ENCODE measurements at places on chromosomes 5 and 9.

DNA sequence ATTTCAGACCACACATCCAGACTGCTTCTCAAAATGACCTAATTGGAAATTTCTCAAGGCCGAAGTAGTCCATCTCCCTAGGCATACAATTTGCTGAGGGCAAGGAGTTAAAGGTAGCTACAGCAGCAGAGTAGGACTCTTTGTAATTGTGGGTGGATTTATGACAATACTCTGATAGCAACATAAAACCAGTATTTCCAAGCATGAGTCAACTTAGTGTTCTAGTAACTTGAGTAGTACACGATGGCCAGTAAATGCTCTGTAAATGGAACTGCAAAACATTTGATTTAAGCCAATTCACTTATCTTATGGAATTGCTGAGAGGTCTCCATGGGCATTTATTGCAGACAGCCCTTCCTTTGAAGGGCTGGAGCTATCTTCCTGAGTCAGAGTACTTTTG lies 352.2 kb downstream of the PLK2 start:
- peak; percentile 24 for DNase-seq

- DNase-seq: no peak
These were observed 121.0 kb downstream of the RGS3 start for GRCh38 chr9:113584428-113585084.

DNA sequence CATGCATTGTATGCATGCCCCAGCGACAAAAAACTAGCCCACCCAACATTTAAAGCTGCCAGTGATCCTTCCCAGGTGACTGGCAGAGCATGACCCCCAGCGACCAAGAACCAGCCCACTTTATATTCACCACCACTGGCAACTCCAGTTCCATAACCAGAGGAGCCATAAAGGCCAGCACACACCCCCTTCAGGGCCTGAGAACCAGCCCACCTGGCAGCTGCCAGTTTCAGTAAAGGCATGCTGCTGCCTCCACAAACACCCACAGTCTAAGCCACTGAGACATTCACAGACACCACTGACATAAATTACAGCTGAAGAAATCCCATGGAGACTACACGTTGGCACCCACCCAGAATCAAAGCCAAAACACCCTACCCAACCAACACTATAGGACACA lies 46.9 kb upstream of the RGS7BP start:
- no peak for DNase-seq

DNA sequence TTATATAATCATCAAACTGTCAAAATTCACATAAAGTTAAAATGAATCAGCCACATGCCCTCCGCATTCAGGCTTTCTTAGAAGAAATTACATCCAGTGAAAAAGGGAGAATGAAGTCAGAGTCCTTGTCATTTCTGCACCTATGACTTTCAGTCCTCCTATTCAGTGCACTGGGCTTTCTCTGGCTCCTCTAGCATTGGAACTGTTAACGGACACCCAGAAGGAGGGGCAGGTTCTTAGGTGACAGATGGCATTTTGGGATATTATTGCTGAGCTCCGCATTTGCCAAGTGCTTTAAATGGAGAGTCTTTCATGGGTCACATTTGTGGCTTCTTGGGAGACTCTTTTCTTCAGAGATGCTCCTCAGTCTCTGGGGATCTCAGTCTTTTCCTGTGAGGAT lies 40.0 kb downstream of the ADAMTS19 start:
- DNase-seq: no peak

- no peak for DNase-seq
These were observed 21.4 kb downstream of the SLC22A4 start for GRCh38 chr5:132315529-132316067.

- DNase-seq: no peak
These were observed 69.4 kb downstream of the LMX1B start for GRCh38 chr9:126682928-126683697.

GRCh38 chr5:10760096-10760920 lies 726 bp downstream of the DAP start:
- peak; percentile 66 for DNase-seq

DNA sequence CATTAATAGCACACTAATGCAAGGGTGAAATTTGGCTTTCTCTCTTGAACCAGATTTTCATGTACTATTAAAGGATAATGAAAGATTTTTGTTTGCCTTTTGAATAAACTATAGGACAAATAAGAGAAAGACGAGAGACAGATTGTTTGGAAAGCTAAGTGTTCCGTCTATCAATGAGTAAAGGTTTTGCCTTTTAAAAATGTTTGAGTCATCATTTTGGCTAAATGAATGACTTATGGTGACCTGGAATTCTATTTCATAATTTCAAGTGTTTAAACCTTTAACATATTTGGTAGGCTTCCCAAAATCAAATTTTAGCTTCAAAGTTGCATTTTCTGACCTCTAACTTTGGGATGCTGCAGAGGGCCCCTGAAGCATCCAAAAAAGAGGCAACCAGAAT lies 145.2 kb downstream of the SLC25A46 start:
- peak; percentile 5 for DNase-seq

DNA sequence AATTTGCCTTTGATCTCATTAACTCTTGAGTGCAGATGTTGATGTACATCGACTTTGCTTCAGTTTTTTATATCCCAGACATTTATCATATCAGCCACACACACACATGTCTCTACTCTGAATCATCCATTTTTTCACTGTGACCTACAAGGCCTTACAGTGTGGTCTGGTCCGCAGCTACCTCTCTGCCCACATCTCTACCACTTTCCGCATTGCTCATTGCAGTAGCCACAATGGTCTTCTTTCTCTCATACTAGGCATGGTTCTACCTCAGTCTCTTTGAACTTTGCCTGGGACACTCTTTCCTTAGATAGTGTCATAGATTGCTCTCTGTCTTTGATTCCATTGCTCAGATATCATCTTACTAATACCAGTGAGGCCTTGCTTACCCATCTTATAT lies 87.9 kb upstream of the FSD1L start:
- DNase-seq: peak; percentile 13

DNA sequence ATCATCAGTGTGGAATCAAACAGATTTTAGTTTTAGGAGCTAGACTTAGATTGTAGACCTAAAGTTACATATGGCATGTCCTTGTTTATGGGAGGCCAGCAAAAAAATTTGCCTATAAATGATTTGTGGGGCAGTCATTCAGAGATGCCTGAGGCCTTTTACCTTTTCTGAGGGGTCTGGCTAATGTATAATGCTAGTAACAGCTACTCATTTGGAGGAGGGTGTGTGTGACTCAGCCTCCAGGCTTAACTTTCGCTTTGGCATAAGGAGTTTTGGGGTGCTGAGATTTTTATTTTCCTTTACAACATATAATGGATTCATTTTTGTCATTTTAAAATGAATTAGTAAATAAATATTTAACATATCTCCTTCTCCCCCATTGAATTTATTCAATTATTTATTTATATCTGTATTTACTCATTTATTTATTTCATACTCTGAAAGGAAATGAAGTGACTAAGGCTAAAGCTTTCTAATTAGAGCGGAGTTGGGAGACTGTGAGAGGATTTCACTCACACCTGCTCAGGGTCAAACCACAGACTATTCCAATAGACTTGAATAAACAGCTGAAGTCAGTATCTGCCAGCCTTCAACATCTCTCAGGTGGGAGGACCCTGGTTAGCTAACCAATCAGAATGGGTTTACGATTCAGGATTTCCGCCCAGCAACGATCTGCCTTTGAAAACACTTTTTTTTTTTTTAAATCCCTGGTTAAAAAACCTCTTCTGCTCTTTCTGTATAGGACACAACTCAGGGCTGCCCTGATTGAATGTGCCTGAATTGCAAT lies 487.5 kb upstream of the SGCD start:
- DNase-seq: peak; percentile 8

DNA sequence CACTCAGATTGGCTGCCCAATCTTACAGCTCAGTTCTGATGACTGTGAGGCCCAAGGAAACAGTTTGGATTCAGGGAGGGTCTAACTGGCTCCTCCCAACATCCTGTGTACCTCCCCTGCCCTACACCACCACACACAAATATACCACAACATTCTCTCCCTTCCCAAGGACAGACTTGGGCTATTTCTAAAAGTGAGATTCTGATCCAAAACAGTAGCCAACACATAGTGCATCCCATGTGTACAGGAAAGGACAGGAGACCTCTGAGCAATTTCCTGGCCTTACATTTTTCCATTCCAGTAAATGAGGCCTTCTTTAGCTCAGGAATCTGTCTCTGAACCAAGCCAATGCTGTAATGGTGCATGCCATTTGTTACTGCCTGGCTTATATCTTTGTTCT lies 20.8 kb downstream of the ZNF366 start:
- peak; percentile 48 for DNase-seq

DNA sequence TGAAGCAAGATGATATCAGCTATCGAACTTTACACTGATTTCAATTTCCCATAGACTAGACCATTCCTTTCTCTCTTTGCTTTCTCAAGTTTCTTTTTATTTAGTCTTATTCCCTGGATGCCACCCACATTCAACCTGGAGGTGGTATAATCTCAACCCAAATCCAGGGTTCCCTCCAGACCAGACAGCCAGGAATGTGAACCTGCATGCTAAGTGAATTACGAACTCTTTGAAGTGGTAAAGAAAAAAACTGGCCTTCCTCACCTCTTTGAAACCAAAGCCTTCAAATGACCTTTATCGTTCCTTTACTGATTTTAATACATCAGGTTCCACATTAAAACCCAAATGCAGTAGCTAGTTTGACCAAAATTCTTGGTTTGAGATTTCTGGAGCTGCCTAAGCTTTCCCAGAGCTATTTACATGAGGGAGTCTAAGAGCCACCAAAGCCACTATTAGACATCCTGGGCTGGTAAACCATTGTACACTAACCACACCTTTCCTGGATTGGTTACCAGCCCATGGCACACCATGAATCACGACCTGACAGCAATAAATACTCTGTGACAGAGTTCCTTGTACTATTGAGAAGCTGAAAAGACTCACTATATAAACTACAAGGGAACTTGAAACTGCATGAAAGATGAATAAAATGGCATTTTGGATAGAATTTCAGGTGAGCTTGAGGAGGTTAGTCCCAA lies 323.7 kb downstream of the ADAMTS6 start:
- no peak for DNase-seq

DNA sequence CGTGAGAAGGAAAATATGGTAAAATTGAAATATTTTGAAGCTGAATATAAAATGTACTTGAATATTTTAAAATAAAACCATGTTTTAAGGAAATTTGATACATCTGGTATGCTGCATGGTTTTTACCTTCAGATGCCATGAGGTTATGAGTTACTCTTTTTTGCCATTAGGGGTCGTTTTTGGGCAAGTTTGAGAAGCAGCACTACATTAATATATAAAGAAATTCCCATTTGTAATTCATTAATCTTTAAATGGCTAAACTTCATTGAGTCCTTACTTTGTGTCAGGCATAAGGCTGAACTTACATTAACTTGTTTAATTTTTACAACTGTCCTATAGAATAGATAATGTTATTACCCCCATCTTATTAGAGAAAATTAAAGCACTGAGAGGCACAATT lies 152.3 kb downstream of the KDM4C start:
- peak; percentile 22 for DNase-seq

DNA sequence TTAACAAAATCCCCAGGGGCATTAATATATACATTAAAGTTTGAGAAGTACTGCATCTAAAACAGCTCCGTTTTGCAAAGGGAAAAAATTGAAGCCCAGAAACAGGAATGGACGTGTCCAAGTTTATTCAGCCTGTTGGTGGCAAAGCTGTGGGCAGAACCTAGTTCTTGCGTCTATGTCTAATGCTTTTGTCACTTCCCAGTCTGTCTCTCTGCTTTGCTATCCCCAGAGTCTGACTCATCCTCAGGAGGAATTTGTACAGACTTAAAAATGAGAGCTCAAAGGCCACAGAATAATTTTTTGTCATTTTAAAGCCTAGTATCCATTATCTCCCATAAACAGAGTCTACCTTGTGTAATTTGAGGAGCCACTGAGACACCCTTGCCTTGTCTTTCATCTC lies 330.9 kb upstream of the GRIA1 start:
- peak; percentile 77 for DNase-seq

DNA sequence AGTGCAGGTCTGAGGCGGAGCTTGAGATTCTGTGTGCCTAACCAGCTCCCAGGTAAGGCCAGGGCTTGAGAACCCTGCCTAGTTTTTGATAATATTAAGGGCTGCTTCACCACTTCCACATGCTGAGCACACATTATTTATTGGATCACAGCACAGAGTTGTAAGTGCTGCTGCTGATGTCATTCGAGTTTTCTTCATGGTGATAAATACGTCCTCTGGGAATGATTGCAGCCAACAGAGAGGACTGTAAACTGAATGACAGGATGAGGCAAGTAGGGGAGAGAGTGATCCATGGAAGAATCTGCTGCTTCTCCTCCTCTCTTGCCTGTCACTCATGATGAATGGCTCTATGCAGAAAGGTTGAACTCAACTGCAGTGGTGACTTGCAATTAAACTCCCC lies 77.9 kb upstream of the VPS13A start:
- DNase-seq: no peak

GRCh38 chr5:170441393-170441784 lies 52.2 kb upstream of the KCNMB1 start:
- no peak for DNase-seq

Data from fibroblast of skin of right quadriceps (primary cell).